ENCODE measurements at places on chromosomes 1 and 21. TPM values are rescaled to one million over a fixed set of nuclear protein-coding genes. Genes with fewer than 3 reads are reported as not detected.

TEDDM1 gene
- not detected for total RNA-seq

LACTBL1 gene
- total RNA-seq = not detected

PHLDA3 gene
- 39.4 TPM for total RNA-seq

FCRL4 gene
- total RNA-seq = not detected

HES5 gene
- 0.20 TPM for total RNA-seq

SYTL1 gene
- total RNA-seq = 48.5 TPM

DNA sequence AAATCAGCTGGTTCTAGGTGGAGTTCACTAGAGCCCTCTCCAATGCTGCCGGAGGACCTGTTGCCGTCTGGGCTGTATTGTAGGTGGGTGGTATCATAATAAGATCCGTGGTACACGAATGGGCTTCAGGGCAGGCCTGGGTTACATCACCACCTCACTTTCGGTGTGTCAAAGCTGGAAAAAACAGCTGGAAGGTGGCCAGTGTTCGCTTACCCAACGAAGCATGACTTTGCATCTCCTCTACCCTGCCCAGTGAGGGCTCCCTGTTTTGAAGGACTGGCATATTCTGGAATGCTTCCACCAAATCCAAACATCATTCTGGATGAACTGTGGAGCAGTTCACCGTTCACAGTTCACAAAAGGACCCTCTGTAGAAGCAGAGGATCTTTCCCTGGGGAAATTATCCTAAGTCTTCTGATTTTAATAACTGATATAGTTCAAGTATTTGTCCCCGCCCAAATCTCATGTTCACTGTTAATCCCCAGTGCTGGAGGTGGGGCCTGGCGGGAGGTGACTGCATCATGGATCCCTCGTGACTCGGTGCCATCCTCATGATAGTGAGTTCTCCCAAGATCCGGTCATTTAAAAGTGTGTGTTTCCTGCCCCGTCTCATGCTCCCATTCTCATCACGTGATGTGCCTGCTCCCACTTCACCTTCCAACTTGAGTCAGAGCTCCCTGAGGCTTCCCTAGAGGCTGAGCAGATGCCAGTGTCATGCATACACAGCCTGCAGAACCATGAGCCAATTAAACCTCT lies 429.0 kb downstream of the KIF26B start:
- DNase-seq = no peak

GRCh38 chr1:95035536-95035935 lies 37.2 kb downstream of the ALG14 start:
- DNase-seq = no peak

DNA sequence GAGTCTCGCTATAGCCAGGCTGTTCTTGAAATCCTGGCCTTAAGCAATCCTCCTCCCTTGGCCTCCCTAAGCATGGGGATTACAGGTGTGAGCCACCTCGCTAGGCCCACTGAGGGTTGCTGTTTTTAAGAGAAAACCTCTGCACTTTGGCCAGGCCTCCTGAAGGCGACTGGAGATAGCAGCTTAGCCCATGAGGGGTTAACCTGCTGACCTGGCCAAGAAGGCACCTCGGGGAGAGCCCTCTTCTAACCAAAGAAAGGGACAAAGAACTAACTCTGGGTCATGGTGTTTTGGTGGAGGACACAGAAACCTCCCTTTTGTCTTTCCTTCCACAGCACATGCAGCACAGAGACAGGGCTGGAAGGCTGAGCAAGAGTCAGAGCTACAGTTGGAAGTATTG lies 17.7 kb upstream of the KNCN start:
- DNase-seq = no peak

DNA sequence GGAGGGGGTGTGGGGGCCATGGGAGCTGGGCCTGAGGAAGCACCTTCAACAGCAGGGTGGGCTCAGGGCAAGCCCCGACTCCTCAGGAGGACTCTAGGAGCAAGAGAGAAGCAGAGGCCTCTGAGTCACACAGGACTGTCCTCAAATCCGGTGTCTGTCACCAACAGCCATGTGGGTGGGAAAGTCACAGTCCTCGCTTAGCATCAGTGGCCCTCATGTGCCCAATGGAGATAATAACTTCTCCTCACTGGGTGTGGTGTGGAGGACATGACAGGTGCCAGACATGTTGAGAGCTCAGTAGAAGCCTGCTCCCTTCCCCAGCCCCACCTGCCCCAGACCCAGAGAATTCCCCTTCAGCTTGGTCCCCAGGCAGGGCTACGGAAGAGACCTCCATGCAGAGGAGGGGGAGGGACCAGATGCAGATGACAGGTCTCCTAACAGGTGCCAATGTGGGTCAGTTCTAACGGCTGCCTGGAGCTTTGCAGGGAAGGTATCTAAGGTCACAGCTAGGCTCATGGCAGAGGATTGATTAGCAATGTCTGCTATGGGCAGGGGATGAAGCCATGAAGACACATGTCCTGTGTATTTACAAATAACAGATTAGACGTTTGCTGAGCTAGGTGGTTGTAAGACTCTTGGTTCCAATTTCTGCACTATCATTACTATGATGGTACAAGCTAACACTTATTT lies 30.2 kb downstream of the TTC39A start:
- no peak for DNase-seq

- no peak for DNase-seq
These were observed 23.4 kb downstream of the TMCO4 start for GRCh38 chr1:19776287-19776686.

GRCh38 chr1:219741011-219741970 lies 128.4 kb upstream of the ZC3H11B start:
- no peak for DNase-seq

GRCh38 chr1:11528611-11529261 lies 49.8 kb downstream of the DISP3 start:
- DNase-seq = no peak

DNA sequence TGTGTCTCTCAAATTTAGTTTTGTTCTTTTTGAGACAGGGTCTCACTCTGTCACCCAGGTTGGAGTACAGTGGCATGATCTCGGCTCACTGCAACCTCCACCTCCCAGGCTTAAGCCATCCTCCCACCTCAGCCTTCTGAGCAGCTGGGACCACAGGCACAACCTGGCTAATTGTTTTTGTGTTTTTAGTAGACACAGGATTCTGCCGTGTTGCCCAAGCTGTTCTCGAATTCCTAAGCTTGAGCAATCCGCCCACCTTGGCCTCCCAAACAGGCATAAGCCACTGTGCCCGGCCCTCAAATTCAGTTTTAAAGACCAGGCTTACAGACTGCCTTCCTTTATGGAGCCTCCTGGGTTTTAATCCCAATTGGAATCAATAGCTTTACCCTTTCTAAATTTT lies 83.7 kb upstream of the SELENON start:
- no peak for DNase-seq

GRCh38 chr21:21715266-21715969 lies 717.2 kb downstream of the NCAM2 start:
- no peak for DNase-seq

- DNase-seq = no peak
These were observed 17.2 kb downstream of the VCAM1 start for GRCh38 chr1:100736746-100737145.

GRCh38 chr1:155326020-155326526 lies 5.4 kb downstream of the RUSC1 start:
- no peak for DNase-seq

DNA sequence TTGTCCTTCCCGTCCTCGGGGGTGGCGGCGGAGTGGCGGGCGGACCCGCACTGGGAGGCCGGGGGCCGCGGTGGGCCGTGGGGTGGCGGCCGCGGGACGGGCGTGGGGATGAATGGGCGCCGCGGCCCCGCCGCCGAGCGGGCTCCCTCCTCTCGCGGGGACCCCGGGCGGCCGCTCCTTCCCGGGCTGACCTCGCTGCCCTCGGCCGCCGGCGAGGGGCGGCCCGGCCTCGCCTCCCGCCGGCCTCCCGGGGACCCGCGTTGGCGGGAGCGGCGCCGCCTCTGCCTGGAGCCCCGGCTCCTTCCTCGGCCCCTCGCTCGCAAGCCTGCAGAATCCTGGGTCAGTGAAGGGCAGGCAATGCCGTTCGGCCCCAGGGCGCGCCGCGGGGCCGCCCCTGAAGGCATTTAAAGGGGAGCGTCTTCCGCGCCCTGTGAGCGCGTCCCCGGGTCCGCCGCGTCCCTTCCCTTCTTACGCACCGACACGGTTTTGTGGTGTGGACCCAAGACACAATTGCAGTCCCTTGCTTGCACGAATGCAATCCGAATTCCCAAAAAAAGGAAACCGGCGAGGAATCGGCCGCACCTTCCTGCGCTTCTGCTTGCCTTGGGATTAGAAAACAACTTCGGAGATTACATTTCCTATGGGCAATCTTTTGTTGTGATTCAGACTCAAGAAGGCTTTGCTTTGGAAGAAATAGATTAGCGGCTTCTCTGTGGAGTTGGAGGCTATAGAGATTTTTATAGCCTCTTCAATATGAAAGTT lies 776 bp downstream of the ITSN1 start:
- DNase-seq = no peak

GRCh38 chr1:57492586-57493226 lies 68.8 kb upstream of the DAB1 start:
- no peak for DNase-seq

GRCh38 chr1:239354231-239354630 lies 32.1 kb upstream of the CHRM3 start:
- no peak for DNase-seq

- DNase-seq = no peak
These were observed 72.1 kb downstream of the LMO4 start for GRCh38 chr1:87400813-87401212.

GRCh38 chr1:223142795-223143536 lies at the start of gene TLR5:
Gene TLR5, minus strand, starts transcription at chr1:223143248. Its CDS starts 30,217 bp downstream, at chr1:223113031.
- peak; percentile 90 for DNase-seq

GRCh38 chr21:35294231-35294898 lies 245.3 kb upstream of the RUNX1 start:
- peak; percentile 38 for DNase-seq

DNA sequence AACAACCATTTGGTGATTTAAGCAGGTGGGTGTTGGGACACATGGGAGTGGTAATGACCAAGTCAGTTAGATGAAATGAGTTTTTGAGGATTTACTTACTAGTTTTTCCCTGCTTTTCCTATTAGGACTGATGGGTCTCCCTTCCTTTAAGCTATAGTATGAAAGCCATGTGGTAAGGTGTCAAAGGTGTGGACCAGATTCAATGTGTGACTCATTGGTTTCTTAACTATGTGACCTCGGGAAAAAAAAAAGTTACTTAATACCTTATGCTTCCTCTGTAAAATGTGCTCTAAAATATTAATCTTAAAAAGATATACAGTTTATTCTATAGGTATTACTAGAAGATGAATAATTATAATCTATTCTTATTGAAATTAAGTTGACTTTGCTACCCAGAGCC lies 93.7 kb downstream of the DUSP10 start:
- DNase-seq = no peak

DNA sequence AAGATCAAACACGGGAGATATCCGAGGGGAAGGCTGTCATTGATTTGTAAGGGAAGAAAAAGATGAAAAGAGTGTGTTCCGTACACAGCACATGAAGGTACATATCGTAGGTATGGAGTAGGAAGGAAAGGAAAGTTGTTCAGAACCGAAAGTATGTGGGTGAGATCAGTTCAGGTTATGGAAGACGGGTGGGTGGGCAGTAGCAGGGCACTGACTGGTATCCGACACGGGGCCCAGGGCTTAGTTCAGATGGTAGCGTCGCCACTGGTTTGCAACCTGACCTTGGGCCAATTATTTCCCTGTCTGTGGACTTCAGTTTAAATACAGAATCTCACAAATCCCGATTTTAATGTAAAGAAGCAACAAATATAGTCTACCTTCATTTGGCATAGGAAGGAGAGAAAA lies 27.8 kb upstream of the A3GALT2 start:
- no peak for DNase-seq

- DNase-seq = no peak
These were observed 1.2 kb downstream of the HP1BP3 start for GRCh38 chr1:20785907-20786252.

DNA sequence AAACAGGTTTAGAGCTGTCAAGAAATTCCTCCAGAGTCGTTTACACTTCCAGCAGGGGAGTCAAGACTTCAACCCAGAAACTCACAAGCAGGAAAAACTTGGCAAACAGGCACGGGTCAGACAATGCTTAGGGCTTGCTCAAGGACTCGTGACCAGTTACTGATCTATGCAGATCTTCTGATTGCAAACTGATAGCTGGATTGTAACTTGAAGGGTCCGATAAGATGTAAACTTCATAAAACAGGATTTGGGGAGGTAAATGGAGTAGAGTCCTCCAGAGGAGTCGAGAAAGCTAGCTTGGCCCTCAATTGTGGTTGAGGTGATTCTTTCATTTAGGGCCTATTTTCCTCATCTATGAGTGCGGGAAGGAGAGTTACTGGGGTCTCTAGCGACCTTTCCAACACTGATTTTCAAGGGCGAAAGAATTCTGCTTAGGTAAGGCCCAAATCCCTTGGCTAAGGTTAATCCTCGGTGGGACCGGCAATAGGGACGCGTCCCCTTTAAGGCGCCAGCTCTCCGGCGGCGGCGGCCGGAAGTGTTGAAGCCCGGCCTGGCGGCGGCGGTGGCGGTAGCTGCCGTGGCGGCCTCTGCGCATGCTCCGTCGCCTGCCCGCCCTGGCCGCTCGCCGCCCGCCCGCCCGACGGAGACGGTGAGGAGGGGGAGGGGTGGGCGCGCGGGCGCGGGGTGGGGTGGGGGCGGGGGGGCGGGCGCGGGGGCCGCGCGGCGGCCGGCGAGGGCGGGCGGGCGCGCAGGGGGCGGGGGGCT lies at the start of gene GMEB1:
TSS of gene GMEB1 (plus strand) at position 594 of the 765 bp plus-strand sequence. CDS start 14,829 bp downstream, outside the sequence.
- DNase-seq = peak; percentile 87

GRCh38 chr1:46152016-46152415 lies 19.6 kb upstream of the PIK3R3 start:
- DNase-seq = no peak

DNA sequence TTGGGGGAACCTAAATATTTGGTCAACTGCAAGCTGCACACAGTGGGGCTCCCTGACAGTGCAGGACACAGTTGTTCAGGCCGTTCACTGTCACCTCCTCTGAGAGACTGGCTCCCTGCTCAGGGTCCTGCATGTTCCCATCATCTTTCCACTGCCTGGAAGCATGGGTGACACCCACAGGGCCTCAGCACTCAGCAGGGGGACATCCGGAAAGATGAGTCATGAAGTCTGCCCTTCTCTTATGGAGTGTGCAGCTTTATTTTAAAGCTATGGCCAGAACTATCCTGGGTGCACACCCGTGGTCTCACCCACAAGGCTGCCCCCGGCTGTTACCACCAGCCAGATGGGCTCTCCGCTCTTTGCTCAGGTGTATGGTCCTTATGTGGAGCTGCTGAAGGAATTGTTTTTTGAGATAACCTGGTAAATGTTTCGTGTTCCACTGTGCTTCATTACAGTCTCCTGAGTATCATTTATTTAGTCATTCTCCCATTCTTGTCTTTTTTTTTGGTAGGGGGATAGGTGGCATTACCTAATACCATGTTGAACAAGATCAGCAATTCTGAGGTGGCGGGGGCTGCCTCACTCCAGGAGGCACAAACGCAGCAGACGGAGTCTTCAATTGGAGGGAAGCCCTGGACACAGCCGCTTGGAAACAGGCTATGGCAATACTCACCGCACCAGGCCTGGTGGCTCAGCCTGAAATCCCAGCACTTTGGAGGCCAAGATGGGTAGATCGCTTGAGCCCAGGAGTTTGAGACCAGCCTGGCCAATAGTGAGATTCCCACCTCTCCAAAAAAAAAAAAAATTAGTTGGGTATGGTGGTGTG lies 14.3 kb downstream of the TRIM11 start:
- DNase-seq = no peak

GRCh38 chr21:45178070-45178608 lies 103.8 kb downstream of the ADARB1 start:
- no peak for DNase-seq

All from mucosa of gallbladder (tissue), 1 donor.